ENCODE measurements at places on chromosomes 16 and 17. TPM values are rescaled to one million over a fixed set of nuclear protein-coding genes. Genes with fewer than 3 reads are reported as not detected.

HS3ST2 gene
- not detected for total RNA-seq

OTOA gene
- not detected for total RNA-seq

PDXDC1 gene
- total RNA-seq = 65.3 TPM

PRAC1 gene
- total RNA-seq = not detected

ABCC11 gene
- not detected for total RNA-seq

SHCBP1 gene
- 58.3 TPM for total RNA-seq

HELZ gene
- total RNA-seq = 32.3 TPM

ARHGAP23 gene
- total RNA-seq = 19.4 TPM

Data from MG63 (cell line).